ENCODE measurements at places on chromosomes 16 and 17.

GRCh38 chr17:27634776-27635175 is 3.8 kb downstream of the LGALS9 start:
- no peak for DNase-seq

- DNase-seq, result peak; percentile 39
These were observed 9.4 kb downstream of the CWC25 start for GRCh38 chr17:38815576-38816193.

GRCh38 chr16:81723098-81723723 is 55.9 kb upstream of the PLCG2 start:
- DNase-seq, result no peak

GRCh38 chr16:3074860-3075522 is 9.6 kb downstream of the IL32 start:
- DNase-seq, result no peak

DNA sequence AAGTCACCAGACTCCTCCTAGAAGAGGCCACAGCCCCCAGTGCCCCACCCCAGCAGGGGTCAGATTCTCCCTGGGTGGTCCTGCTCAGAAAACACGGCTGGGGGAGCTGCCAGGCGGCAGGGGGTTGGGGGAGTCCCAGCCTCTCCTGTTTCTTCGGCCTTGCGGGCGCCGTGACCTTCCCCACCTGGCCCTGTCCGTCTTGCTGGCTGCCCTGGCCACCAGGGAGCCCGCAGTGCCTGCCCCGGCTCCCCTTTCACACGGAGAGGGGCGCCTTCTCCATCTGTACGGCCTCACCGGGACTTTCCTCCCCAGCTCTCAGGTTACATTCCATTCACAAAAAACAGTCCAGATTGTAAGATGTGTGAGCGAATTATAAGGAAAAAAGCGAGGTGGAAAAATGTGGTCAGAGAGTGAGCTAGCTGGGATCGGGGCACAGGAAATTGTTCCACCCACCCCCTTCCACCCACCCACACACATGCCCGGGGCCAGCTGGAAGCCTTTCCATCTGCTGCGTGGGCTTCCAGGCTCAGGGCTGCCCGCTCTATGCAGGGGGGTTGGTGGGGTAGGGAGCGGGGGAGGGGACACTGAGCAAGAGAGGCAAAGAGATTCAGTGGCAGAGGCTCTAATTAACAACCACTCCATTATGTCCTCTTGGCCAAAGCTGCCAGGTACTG is 14.6 kb upstream of the CIBAR2 start:
- peak; percentile 70 for DNase-seq

- DNase-seq, result no peak
These were observed 356.0 kb downstream of the C16orf95 start for GRCh38 chr16:86961171-86961601.

DNA sequence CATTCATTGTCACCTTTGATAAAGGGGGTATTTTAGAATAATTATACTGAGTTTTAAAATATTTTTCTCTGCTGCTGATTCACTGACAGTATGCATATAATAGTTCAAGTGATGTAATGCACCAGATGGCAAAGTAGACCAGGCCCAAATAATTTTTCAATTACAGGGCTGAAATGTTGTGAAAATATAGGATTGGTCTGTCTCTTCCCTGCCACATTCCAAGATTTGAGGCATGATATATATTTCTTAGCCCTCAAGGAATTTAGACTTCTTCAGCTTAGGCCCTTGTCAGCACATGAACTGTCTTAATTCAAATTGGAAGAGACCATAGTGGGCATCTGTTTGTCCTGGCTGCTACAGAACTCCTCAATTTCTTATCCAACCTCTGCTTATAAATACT is 39.2 kb upstream of the SLC12A3 start:
- no peak for DNase-seq

DNA sequence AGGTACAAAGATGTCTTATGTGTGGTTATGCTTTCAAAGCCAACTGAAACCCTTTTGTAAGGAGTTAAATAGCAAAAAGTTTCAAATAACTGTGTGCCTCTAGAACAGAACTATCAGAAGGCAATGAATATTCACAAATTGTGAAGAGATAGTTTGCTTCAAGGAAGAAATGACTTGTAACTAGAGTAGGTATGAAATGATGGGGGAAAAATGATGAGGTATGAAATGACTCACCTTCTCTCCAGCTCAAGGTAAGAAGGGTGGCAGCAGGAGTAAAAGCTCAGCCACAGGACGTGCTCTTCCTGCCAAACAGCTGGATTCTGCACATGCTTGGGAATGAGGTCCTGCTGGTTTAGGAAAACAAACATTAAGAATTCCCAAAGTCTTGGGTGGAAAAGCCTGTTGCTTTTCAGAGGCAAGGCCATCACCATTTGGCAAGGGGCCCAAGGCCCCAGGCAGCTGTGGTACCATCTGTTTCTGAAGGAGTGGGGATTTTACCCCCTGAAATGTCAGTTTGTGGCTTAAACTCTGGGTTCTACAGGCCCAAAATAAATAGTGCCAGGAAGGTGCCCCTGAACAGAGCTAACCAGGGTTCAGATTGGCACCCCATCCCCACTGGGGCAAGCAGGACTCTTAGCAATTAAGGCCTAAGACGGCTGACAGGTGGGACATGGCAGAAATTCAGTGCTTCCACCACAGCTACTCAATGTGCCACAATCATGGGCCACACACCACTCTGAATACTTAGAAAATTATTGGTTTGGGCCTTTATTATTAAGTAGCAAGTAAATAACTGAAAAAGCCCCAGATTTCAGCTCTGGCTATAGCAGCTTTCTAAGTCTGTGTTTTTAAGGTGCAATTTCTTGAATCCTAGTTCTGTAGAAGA is 13.3 kb downstream of the HERPUD1 start:
- no peak for DNase-seq

DNA sequence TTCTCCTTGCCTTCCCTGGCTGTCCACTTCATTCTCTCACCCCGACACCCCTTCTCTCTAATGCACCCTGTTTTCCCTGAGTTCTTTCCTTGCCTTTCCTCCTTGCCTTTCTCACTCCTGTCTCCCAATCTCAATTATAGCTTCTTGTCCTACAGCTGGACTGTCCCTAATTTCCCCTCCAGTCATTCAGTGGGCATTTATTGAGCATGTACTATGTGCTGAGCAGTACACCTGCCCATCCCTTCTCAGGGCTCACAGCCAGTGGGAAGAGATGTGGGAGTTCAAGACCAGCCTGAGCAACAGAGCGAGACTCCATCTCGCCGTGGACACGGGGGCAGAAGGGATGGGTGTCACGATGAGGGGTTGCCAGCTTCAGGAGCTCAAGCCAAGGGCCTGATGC is 5.8 kb downstream of the ATP2A1 start:
- DNase-seq, result no peak

DNA sequence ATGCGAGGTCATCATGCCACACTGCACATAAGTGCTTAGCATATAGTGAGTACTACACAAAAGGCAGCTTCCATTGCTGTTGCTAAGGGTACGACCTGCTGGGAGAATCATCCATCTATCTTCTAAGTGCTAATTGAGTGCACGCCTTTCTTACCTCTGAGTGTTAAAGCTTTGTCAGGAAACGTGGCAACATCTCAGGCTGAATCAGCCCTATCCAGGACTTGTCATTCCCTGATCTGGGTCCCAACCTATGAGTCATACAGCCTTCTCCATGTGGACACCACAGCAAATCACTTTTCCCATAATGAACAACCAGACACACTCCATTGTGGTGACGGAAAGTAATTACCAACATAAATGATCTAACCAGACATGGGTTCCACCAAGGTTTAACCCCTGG is 201.1 kb upstream of the MAF start:
- peak; percentile 97 for DNase-seq

GRCh38 chr16:48099455-48099854 is 56.3 kb downstream of the ABCC12 start:
- no peak for DNase-seq

GRCh38 chr16:49918257-49918656 is 62.3 kb upstream of the ZNF423 start:
- no peak for DNase-seq

GRCh38 chr17:16438173-16438556 is 22.8 kb downstream of the TRPV2 start:
- no peak for DNase-seq

- no peak for DNase-seq
These were observed 119.2 kb upstream of the NETO2 start for GRCh38 chr16:47262938-47263337.

- DNase-seq, result no peak
These were observed 800 bp upstream of the NME4 start for GRCh38 chr16:396199-396598.

DNA sequence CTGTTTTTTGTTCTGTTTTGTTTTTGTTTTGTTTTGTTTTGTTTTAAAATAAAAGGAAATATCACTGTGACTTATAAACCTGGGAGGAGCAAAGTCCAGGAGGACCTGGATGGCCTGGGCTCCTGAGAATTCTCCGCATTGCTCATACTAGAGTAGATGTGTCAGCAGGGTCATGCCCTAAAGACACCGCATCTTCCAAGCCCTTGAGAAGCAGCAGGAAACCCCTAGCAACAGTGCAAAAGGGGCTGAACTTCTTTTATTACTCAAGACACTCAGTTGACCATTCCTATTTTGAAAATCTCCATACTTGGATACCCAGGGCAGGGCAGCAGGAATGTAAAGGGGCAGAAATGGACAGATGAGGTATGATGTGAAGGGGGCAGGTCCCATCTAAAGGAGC is 51.8 kb downstream of the SYT17 start:
- no peak for DNase-seq

DNA sequence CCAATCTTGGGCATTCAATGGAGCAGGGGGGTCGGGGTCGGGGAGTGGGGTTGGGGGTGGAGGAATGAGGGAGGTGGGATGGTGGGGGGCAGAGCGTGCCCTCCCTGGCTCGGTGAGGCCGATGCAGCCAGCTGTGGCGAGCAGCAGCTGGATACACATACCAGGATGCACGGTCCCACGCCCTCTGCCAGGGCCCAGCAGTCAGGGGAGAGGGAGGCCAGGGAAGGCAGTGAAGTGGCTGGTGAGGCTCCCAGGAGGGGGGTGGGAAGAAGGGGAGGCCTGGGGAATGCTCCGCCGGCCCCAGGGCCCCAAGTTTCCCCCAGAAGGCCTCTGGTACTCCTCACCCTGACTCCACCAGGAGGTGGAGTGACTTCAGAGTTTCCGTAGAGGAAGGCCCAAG is 77.6 kb upstream of the LHX1 start:
- DNase-seq, result no peak

- DNase-seq, result no peak
These were observed 23.8 kb downstream of the C17orf100 start for GRCh38 chr17:6675201-6675825.

DNA sequence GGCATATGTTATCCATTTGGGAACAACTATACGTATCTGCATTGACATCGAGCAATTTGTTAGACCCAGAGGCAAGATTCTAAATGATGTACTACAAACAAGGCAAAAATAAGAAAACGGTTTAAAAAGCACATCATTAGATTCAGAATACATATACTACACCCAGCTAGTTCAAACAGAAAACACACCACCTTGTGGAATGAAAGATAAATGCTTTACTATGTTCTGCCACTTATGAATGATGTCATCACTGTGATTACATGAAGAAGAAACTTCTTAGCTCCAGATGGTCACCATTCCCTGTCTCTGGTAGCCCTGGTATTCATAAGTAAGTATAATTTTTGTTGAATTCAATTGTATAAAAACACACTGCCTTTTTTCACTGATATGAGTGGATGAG is 7.8 kb downstream of the NACA2 start:
- DNase-seq, result no peak

- no peak for DNase-seq
These were observed 1.8 kb downstream of the COG1 start for GRCh38 chr17:73194514-73195222.

- DNase-seq, result no peak
These were observed 197.0 kb downstream of the LGALS9B start for GRCh38 chr17:20270369-20270768.

DNA sequence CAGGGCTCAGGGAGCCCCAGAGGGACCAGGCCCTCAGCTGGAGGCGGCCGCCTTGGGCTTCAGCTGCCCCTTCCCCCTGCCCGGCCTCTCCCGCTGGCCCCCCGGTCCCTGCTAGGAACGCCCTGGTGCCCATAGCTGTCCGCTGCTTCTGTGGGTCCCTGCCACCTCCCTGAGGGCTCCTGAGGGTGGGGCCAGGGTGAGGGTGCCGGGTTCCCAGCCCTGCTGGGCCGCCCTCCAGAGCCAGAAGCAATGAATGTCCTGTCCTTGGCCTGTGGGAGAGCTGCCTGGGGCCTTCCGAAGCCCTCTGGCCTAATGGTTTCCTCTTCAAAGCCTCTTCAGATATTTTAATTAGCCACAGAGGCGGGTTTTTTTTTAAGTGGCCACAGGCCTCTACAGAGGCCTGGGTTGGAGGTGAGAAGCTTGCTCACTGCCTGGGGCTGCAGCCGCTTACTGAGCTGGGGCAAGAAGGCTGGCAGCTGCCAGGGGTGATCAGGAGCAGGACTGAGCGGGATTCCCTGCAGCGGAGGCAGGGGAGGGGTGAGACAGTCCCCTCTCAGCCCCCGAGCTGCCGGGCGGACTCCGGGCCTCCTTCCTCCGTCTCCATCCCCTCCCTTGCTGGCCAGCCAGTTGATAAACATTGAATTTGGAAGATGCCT is 9.9 kb downstream of the CENPX start:
- DNase-seq, result no peak

- no peak for DNase-seq
These were observed 147.3 kb downstream of the CCDC182 start for GRCh38 chr17:57597531-57598453.

GRCh38 chr17:79844869-79845600 is 5.8 kb upstream of the CBX4 start:
- no peak for DNase-seq

GRCh38 chr17:42798383-42799380 is at the start of the genes CNTD1 and COA3:
CNTD1 (plus strand) TSS chr17:42798861; CDS start chr17:42799068, 207 bp downstream.
COA3 (minus strand) TSS chr17:42798704; CDS start chr17:42798681, 23 bp downstream.
- no peak for DNase-seq

GRCh38 chr17:57533684-57534305 is 211.3 kb downstream of the CCDC182 start:
- DNase-seq, result no peak

DNA sequence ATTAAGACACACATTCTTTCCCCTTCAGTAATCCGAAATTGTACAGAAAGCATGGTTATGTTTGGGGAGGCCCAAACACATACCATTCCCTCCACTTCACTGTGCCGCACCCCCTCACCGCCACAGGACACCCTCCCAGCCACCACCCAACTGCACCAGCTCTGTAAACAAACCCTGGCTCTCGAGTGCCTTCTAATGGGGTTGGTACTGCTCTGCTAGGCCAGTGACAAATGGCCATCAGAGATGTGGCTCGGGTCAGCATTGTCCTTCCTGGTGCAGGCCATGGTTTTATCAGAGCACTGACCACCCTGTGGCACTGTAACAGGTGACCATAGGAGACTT is 24.0 kb upstream of the SREBF1 start:
- no peak for DNase-seq

DNA sequence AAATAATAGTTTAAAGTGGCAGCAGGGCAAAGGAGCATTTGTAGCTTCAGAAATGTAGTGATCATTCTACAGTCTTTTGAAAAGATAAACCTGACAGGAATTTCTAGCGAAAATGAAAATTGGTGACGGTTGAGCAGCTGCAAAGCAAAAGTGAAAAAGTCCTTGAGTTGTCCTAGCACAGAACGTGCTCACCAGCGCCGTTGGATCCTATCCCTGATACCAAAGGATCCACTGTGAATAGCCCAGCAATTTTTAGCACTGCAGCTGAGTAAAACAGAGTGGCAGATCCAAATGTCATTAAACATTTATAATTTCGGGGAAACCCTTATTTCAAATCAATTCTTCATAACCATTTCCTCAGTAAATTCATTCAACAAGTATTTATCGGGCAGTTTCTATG is 453.8 kb upstream of the HSBP1 start:
- DNase-seq, result no peak

GRCh38 chr16:907361-907760 is 63.4 kb downstream of the LMF1 start:
- DNase-seq, result no peak

- no peak for DNase-seq
These were observed 296.9 kb downstream of the TMEM114 start for GRCh38 chr16:8293413-8293812.

Measured in kidney epithelial cell (primary cell).